DMS53 (cell line): ENCODE measurements at places on chromosomes 12 and 14.

DNA sequence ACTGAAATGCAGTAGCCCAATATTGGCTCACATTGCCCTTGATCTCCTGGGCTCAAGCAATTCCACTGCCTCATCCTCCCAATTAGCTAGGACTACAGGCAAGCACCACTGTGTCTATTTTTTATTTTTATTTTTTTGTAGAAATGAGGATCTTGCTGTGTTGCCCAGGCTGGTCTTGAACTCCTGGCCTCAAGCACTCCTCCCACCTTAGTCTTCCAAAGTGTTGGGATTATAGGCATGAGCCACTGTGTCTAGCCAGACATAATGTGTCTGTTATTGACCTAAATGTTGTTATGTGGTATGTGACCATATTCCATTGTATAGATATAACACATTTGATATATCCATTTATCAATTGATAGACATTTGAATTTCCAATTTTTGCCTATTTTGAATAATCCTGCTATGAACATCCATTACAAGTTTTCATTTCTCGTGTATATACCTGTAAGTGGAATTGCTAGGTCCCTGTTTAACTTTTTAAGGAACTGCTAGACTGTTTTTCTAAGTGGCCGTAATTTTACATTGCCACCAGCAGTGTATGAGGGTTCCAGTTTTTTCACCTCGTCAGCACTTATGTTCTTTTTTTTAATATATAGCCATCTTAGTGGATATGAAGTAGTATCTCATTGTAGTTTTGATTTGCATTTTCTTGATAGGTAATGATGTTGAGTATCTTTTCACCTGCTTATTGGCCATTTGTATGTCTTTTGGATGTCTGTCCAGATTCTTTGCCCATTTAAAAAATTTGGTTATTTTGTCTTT, 9.4 kb downstream of the USP15 start:
- no peak for DNase-seq

DNA sequence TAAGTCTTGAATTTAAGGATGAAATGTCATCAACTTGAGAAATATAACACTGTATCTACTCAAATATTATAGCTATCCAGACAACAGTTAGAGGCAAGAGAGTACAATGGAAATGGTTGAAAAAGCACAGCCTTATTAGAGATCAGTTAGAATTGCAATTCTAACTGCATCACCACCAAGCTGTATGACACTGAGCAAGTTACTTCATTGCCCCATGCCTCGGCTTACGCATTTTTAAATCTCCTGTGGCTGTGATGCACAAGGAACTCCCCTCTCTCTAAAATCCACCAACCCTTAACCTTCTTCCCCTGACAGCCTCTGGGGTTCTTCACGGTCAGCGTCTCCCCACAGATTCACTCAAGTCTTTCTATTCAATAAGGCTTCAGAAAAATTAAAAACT, 75.1 kb downstream of the MED13L start:
- DNase-seq, result no peak

DNA sequence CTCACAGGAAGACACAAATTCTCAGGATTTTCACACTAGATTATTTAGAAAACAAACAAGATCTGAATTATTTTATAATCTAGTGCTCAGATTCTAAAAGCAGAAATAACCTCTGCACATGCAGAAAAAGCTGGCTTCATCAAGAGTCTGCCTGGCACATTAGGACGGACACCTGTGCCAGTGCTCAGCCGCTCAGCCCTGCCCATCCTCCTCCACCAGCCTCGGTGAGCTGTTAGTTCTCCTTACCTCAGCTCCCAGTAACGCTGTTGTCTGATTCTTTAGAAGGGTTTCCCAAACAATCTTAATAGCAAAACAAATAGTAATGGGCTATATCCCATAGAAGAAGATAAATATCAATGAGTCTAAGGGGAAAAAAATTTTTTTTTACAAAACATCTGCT, 27.7 kb downstream of the DUSP16 start:
- peak; percentile 72 for DNase-seq

DNA sequence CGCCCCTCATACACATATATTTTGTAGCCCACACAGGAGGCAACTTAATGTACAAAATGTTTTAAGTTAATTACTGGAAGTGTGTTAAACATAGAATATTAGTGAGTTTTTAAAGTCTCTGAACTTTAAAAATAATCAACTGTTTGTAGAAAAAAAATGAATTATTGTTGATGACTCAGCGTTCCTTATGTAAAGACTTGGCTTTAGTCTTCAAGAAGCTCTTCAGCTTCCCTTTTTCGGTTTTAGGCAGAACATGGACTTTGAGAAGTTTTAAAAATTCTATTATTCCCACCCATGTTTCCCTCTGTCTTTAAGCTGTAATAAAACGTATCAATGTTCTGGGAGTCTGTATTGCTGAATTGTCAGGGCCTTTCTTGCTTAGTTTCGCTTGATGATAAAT, 269.5 kb downstream of the FBXL14 start:
- no peak for DNase-seq

- no peak for DNase-seq
Measured at GRCh38 chr12:47602325-47602724, 103.5 kb downstream of the RPAP3 start.

- no peak for DNase-seq
Measured at GRCh38 chr12:118166946-118167345, 31.0 kb downstream of the PEBP1 start.

GRCh38 chr12:105670672-105671071, 340.2 kb downstream of the C12orf75 start:
- DNase-seq, result no peak

DNA sequence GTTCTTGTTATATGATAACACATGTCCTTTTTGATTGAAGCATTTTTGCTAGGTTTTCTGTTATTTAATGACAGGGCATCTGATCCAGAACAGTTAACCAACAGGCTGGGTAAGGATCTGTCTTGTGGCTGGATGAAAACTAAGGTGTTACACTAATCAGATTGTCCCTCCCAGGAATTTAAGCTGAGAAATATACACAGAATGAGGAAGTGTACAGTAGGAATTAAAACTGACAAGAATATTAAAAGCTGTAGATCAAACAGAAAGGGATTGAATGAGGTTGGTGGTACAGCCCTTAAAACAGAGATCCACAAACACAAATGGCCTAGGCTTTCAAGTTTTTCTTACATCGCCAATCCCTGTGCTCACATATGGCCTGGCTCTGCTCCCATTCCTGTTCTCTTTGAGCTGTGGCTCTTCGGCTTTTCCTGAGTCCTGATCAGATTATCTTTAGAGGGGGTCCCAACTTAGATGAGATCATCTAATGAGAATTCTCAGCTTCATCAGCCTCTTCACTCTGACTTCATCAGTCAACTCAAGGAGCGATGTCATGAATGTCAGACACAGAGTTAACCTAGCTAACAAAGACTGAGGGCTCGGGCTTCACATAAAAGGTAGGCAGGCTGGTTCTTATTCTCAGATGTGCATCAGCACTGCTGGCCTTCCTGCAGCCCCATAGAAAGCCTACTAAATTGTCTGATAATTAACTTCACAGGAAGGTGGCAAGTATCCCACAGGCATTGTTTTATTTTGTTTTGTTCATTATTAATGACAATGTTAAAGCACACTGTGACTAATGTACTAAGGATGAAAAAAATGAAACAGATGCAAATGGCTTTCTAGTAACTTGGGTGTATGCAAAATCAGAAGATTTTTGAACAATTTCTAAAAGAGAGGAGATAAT, 11.4 kb downstream of the PYGL start:
- no peak for DNase-seq

DNA sequence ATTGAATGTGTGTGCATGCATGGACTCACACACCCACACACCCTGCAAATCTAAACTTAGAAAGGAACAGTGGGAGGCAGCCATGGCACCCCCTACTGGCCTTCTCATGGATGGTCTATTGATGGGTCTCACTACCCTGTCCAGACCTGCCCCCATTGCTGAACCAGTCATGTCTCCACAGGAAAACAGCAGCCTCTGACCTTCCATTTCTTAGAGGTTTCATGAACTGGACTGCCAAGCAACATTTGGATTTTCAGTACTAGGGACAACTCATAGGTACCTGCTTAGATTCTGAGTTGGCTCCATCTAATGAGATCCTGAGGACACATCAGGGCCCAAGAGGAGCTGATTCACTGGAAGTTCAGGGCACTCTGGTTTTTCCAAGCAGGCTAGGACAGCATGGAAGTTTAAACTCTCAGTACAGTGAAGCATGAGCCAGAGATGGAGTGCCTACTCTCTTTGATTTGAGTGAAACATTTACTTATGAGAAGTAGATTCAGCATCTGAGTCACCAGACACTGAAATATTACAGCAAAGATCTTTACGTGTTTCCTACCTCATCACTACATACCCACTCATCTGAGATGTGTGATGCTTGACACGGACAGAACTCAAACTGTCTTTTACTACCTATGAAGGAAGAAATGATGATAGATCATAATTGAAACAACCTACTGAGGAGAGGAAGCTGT, 98.9 kb upstream of the PLEKHG7 start:
- DNase-seq, result peak; percentile 47

DNA sequence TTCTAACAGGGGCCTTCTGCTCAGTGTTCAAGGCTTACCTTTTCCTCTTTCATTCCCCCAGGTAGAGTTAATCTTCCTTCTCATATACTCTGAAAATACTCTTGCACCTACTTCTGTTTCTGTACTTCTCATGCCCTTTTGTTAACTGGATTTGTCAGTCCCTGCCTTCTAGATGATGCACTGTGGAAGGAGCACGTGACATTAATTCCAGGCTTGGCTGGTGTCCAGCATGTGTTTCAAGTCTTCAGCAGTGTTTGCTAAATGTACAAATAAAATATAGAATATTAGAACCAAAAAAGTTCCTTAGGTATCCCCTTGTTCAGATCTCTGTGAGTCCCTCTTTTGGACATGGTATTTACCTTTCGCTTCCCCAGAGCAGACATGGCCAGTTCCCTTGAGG, 27.9 kb upstream of the EVL start:
- no peak for DNase-seq

DNA sequence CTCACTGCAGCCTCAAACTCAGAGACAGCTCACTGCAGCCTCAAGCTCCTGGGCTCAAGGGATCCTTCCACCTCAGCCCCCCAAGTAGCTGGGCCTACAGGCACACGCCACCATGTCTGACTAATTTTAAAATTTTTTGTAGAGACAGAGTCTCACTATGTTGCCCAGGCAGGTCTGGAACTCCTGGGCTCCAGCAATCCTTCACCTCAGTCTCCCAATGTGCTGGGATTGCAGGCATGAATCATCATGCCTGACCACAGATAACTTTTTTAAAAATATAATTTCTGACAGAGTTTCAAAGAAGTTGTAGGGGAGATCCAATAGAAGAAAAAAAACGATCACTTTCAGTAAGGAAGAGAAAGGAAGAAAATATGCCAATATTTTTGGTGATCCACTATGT, 189.7 kb upstream of the CDKN3 start:
- no peak for DNase-seq

- DNase-seq, result no peak
Measured at GRCh38 chr12:28268608-28269229, 78.5 kb downstream of the CCDC91 start.

DNA sequence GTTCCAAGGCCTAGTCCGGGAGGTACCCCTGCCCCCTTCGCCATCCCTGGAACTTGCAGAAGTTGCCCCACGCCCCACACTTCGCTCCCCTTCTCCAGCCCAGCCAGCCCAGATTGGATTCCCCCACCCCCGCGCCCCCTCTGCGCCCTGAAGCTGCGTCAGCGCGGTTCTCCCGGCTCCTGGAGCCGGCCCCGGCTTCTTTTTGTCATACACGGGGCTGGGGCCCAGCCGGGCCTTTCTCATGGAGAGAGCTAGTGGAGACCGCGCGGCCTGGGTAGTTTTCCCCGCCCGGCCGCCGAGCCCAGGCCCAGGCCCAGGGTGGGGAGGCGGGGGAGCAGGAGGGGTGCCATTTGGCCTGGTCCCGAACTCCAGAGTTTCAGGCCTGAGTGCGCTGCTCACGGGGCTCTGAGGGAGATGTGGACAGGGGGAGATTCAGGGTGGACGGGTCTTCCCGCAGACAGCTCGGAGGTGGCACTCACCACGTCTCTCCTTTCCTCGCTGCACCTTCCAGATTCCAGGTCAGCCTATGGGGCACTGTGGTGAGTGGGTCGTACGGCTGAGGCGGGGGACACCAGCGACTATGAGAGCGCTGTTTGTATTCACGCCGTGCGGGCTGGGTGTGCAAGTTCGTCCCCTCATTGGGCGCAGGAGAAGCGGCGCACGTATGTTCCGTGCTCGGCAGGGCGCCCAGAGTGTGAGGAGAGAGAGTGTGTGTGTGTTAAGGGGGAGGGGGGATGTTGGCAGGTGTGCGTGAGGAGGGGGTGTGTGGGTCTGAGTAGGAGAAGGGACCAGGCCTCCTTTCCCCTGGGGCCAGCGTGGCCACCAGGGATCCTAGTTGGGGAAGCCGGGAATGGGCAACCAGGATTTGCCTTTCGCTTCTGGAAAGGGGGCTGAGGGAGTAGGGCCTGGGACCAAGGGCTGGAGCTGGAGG, 785 bp upstream of the LHX5 start:
- peak; percentile 34 for DNase-seq

- DNase-seq, result no peak
Measured at GRCh38 chr12:116561181-116561821, 2.1 kb downstream of the MAP1LC3B2 start.

DNA sequence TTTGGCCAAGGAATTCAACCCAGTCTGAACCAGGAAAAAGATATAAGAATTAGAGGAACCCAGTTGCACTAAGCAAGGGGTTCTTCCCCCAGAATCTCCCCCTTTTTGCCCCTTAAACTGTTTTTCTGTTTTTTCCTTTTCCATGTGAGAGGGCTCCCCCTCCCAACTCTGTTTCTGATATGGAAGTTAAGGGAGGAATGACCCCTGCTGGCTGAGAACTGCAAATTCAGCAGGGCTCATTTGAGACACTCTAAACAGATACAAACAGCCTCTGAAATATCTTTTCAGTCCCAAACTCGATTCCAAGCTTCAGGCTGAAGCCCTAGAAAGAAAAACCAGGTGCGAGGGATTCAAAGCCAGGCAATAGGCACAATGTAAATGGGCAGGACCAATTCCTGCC, 132.7 kb downstream of the SLC41A2 start:
- DNase-seq, result peak; percentile 35
